ENCODE measurements at places on chromosomes 4 and X. TPM values are rescaled to one million over a fixed set of nuclear protein-coding genes. Genes with fewer than 3 reads are reported as not detected.

GRCh38 chrX:39442332-39442731 is 641.1 kb downstream of the MID1IP1 start:
- DNase-seq = no peak

GRCh38 chr4:145446184-145446583 is 35.5 kb upstream of the SMAD1 start:
- DNase-seq = no peak

- no peak for DNase-seq
Observed at GRCh38 chr4:83221897-83222441, 62.6 kb downstream of the COQ2 start.

- DNase-seq = no peak
Observed at GRCh38 chrX:13990126-13990800, 39.4 kb downstream of the GEMIN8 start.

DNA sequence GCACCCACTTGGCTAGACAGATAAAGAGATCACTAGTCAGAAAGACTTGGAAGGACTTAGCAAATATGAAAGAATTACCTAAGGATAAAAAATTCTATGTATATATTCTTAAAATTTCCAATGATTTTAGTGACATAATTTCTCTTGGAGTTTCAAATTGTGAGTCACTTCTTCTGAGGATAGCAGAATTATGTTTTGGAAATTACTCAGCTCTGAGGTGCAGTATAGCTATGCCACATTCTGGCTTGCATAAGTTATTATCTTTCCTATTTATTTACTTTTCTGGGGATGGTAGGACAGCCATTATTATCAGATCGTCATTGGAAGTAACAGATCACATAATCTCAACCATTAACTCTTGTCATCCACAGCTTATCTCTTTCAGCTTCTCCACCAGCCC is 853.5 kb downstream of the TRIML1 start:
- DNase-seq = no peak

GRCh38 chrX:21912220-21912619 is 28.3 kb upstream of the SMS start:
- DNase-seq = no peak

DNA sequence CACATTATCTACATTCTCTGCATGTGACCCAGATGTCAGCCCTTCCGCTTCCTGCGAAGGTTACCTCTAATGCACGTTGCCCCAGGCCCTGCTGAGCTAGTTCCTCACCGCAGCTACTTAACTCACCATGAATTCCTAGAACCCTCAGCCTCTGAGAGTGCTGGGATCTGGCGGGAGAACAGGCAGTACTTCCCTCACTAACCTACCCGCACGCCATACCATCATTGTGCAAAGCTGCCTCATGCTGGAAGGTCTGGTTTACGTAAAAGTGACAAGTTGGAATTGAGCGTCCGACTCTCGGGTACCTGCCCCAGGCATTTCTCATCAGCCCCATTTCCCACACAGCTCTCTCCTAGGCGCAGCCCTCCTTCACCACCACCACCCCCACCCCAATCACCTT is 6.3 kb downstream of the SLC25A4 start:
- DNase-seq = no peak

DNA sequence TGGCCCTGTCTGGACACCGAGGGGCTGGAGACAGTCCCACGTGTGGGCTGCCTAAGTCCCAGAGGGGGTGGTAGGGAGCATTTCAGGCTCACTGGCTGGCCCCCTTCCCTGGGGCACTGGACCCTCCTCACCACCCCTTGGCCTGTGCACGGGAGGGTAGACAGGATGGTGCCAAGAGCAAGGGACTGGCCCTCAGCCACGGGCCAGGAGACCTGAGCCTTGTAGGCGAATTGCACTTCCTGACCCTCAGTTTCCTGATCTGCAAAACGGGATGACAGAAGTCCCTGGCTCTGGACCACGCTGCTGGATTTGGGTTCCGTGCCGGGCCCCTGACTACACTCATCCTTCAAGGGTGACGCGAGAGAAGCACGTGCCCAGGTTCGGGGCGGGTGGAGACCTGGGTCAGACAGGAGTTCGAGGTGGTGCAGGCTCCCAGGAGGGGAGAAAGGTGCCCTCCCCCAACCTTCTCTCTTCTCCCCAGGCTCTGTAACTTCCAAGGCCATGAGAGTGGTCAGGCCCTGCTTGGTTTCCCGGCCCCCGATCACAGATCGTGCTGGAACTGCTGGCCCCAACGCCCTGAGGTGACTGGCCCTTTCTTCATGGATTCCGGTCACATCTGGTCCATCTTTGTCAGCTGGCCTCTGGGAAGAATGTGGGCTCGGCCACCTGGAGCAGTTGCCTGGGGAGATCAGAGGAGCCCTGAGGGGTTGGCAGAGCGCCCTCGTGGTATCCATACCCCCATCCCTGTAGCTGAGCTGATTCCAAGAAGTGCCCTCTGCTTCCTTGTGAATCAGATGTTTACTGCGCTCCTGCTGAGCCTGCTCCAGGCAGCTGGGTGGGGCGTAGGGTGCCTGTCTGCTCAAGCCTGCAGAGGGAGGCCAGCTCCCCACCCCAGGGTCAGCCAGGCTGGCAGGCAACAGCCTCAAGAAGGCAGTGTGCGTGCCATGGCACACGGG is 3.3 kb downstream of the SH3BP2 start:
- DNase-seq = peak; percentile 76

GRCh38 chr4:175772170-175772705 is 39.8 kb downstream of the GPM6A start:
- DNase-seq = no peak

DNA sequence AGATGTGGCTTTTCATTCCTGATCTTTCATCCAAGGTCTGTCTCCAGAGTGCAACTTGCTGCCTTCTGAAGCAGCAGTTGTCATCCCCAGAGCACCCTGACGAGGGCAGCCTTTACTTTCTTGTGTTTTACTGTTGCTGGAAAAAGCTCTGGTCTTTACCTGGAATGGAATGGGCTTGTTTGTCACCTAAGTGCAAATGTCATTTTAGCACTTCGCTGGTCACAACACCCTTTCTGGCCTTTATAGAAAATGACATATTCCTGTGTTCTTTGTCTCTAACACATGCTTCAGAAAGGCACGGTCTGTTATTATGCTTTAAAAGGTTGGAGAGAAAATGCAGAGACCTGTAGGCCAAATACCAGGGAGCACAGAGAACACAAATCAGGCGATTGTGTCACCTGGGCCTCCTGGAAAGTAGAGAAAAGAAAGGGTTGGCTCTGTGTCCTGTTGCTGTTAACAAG is 332.7 kb upstream of the IGFBP7 start:
- DNase-seq = peak; percentile 37

GRCh38 chr4:173076903-173077634 is 91.5 kb upstream of the GALNT7 start:
- DNase-seq = no peak

DNA sequence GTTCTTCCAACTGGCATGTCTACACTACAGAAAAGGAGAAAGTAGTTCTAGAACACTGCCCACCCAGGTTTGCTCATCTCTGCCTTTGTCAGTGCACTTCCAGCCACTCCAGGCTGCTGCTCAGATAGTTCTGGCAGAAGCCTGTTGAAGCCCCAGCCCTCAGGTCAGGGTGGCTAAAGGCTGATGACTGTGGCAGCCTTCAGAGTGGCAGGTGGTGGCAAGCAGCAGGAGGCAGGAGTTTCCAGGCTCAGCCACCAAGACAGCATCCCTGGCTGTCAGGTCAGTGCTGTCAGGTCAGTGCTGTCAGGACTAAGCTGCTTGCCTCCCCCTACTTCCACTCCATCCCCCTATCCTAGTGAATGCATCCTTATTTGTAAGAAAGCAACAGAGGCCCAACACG is 100.4 kb downstream of the MAMLD1 start:
- no peak for DNase-seq

GRCh38 chr4:139951021-139951420 is 203.0 kb downstream of the MAML3 start:
- DNase-seq = no peak

GRCh38 chrX:40273356-40274050 is 175.7 kb upstream of the BCOR start:
- peak; percentile 80 for DNase-seq

GRCh38 chr4:7207628-7208231 is 15.4 kb downstream of the SORCS2 start:
- no peak for DNase-seq

DNA sequence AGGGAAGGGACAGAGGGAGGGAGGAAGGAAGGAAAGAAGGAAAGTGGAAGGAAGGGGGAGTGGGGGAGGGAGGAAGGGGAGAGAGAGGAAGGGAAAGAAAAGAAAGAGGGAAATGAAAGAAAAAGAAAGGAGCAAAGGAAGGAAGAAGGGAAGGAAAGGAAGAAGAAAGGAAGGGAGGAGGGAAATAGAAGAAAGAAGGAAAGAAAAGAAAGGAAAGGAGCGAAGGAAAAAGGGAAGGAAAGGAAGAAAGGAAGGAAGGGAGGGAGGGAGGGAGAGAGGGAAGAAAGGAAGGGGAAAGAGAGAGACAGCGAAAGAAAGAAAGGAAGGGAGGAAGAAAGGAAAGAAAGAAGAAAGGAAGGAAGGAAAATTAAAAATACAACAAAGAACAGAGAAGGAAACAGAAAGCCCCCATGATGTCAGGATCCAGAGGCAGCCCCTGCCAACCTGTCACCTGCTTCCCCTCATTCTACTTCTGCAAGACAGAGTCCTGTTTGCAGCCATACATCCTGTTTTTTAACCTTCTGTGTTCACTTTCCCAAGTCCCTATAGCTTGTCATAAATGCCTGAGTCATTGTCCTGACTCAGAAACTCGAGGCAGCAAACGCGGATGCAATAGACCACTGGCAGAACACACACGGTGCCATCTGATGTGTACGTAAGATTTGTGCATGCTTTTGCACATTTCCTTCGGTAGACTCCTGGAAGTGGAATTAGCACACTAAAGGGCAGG is 77.0 kb upstream of the C4orf50 start:
- DNase-seq = no peak

GRCh38 chr4:139985401-139985800 is 168.6 kb downstream of the MAML3 start:
- no peak for DNase-seq

GRCh38 chr4:2045518-2045951 is 13.6 kb upstream of the NAT8L start:
- peak; percentile 76 for DNase-seq

DNA sequence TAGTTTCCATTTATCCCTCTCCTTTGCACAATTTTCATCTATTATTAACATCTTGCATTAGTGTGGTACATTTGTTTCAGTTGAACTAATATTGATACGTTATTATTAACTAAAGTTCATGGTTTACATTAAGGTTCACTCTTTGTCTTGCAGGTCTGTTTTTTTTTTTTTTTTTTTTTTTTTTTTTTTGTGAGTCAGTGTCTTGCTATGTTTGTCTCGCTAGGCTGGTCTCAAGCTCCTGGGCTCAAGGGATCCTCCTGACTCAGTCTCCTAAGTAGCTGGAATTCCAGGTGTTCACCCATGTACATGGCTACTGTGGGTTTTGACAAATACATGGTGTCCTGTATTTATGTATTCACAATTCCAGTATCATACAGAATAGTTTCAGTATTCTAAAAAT is 6.8 kb downstream of the TBC1D19 start:
- no peak for DNase-seq

DNA sequence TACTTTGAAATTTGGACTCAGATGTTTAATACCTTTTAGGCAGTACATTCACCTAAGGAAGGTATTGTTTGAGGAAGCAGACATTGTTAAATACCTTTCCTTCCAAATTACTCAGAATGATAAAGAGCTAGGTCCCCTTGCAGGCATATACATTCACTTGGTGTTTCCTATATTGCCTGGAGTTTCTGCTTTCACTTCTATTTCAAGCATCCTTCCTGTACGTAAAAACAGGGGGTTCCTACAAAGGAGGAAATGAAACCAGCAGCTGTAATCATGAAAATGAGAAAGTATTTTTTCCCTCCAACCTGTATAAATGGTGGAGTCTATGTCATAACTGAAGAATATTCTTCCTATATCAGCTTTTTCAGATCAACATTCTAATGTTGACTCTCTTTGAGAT is 90.4 kb upstream of the RASGEF1B start:
- DNase-seq = no peak

- no peak for DNase-seq
Observed at GRCh38 chr4:62256479-62256878, 1056.4 kb downstream of the ADGRL3 start.

DNA sequence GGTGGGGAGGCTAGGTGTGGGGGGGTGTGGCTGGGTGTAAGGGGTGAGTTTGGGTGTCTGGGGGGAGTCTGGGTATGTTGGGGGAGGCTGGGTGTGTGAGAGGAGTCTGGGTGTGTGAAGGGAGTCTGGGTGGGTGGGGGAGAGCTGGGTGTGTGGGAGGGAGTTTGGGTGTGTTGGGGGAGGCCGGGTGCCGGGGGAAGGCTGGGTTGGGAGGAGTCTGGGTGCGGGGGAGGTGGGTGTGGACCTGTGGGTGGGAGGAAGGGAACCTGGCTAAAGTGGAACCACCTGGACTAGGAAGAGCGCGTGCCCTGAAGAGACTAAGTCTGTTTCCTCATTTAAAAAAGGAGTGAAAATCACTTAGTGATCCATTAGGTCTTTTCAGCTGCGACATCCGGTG is 18.3 kb downstream of the SPON2 start:
- DNase-seq = no peak

DNA sequence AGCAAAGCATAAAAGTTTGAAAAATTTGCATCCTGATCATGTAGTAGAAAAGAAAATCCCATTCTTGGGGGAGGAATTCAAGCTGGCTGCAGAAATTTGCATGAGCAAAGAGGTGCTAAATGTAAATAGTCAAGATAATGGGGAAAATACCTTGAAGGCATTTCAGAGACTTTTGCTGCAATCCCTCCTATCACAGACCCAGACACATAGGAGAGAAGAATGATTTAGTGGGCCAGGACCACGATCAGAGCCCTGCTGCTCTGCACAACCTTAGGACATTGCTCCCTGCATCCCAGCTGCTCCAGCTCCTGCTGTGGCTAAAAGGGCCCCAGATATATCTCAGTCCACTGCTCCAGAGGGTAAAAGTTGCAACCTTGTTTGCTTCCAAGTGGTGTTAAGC is 1439.7 kb upstream of the AGA start:
- no peak for DNase-seq

The KIT gene
- 1.6 TPM for total RNA-seq

The PPP1R2C gene
- not detected for total RNA-seq

The SMIM31 gene
- total RNA-seq = not detected

The RAB33A gene
- 0.24 TPM for total RNA-seq

The SH3RF1 gene
- total RNA-seq = 10.9 TPM

The PLAC8 gene
- 2.6 TPM for total RNA-seq

The CSAG2 gene
- not detected for total RNA-seq

The PGM2 gene
- total RNA-seq = 39.6 TPM

The FRMD7 gene
- total RNA-seq = not detected

The TRIM75 gene
- not detected for total RNA-seq

All from adrenal gland (tissue), 19 donors.